Choroid plexus epithelial cell (primary cell): ENCODE measurements at places on chromosomes 3 and 15.
A peak's percentile ranks its signal among the peaks of the same experiment; 100 is the strongest.

DNA sequence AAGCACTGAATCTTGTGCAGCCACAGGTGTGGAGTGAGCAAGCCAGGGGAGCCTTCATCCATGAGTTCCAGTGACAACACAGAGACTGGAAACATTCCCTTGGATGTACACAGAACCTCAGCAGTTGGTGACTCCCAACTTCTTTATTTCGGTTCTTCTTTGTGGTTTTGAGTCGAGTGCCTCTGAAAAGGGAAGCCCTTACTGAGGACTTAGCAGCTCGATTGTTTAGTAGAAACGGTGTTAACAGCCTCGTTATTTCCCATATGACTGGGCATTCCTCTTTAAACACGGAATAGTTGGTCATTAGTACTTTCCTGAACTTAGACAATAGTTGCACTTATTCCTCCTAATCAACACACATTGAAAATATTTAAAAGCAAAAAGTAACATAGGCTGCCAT, 7.7 kb downstream of the SLCO3A1 start:
- DNase-seq = no peak

DNA sequence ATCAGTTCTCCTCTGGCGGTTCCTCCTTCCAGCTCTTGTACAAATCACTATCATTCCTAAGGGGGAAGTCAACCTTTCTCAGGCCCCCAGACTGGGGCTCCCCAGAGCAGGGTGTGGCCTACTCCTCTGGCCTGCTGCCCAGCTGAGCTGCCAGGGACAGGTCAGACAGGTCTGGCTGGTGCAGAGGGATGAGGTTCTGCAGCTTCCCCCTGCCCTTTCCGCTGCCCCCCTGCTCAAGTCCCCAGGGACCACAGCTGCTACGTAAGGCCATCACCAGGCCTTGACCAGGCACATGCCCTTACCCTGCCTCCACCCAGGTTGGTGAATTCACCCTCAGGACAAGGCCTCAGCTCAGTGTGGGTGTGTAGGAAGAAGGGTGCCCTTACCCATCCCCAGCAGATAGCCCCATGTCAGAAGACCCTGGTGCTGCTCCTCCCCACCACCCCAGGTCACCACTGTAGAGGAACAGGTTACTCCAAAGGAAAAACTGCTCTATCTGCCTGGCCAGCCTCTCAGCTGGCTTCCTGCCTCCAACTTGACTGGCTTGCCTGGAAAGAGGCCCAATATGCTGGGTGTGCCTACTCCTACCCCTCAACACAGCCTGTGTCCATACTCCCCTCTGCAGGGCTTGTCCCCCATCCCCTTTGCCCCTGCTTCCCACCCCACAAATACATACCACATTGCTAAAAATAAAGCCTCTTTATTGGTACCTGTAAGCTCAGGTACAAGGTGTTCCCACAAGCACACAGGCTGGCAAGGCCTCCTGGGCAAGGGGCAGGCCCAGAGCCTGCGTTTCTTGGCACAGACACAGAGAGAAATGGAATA, 12.0 kb downstream of the CSRNP1 start:
- DNase-seq = peak; percentile 60

- no peak for DNase-seq
These were observed 429 bp upstream of the LOXL1 start for GRCh38 chr15:73925848-73926218.

DNA sequence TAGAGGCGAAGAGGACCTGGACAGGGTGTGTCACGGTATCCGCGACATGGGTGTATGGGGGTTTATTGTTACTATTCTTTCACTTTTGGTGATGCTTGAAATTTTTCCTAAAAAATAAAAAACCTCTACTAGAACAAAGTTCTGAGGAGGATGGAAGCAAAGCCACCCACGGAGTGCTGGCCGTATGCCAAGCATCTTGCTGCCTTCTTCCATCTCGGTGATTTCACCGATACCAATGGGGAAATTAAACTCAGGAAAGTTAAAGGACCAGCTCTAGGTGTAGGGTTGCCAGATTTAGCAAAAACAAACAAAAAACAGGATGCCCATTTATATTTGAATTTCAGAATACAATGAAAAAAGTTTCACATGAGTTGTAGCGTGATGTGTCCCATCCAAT, 33.9 kb downstream of the SMAD6 start:
- DNase-seq = peak; percentile 73

- DNase-seq = peak; percentile 19
These were observed 15.3 kb upstream of the RTP4 start for GRCh38 chr3:187352581-187353575.

DNA sequence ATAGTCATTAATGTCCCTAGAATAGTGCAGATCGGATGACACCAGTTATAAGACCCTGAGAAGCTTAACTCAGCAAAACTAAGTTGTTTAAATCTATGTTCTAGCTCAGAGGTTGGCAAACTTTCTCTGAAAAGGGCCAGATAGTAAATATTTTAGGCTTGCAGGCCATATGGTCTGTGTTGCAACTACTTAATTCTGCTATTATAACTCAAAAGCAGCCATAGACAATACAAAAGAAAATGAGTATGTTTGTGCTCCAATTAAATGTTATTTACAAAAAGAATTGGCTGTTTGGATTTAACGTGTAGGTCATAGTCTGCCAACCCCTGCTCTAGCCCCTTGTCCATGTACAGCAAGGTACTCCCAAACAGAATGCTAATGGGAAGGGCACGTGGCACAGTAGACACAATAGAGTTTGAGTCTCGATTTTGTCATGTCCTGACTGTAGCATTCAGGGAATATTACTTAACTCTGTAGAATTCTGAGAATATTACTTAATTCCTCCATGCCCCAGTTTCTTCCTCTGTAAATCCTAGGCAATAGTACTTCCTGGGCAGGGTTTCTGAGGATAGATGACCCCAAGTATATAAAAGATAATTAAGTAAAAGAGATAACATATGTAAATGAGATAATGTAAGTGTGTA, 70.5 kb upstream of the ATP2C1 start:
- DNase-seq = no peak

- DNase-seq = peak; percentile 93
These were observed 100.7 kb downstream of the ASB7 start for GRCh38 chr15:100703032-100703578.

DNA sequence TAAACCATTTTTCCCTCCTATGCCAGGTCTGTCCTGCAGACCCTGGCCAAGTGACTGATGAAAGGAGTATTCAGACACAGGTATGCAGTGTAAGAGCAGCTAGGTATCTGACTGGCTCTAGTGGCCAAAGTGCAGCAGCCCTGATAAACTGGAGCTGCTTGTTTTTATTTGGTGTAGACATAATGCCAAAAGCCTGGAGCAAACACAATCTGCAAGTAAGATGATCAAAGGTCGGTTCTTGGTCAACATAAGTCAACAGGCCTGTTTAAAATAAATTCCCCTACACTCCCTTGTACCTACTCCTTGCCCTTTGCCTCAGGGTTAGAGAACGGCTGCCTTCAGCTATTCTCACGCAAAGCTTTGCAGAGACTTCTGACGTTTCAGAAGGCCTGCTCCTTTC, 1003.1 kb downstream of the ZPLD1 start:
- no peak for DNase-seq

- peak; percentile 72 for DNase-seq
These were observed 18.3 kb upstream of the NTRK3 start for GRCh38 chr15:88274553-88275460.

DNA sequence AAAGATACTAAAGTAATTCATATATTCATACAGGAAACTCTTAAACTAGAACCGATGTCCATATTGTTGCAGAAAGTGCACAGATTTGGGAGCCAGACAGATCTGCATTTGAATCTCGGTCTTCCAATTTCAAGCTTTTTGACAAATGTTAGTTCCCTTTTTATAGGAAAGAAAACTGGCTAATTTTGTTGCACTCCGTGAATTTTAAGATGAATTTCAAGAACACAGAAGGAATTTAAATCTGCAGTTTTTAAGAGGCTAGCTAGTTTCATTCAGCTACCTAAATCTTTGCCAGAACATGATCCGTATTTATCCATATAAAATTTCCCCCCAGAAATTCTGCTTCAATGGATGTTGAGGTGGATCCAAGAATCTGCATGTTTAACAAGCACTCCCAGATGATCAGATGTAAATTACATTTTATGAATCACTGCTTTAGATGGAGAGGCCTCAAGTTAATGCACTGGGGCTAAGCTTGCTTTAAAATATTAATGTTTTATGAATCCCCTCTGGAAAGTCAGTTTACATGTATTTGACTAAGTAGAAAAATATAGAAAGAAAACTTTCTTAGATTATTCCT, 1296.3 kb upstream of the CADM2 start:
- DNase-seq = no peak

DNA sequence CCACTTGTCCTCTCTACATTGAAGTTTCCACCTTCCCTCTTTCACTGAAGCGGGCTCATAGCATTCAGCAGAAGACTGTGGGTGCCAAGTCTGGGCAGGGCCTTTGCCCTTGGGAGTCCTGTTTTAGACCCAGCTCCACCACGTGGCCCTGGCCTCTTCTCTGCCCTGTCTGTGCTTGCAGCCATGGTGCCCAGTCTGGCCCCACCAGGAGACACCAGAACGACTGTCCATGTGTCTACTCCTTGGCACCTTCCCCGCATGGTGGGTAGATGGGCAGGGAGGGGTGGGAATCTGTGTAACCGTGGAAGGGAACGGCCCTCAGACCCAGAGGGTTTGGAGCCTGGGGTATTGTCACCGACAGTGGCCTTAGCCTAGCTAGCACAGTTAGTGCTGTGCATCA, 17.9 kb upstream of the EMC3 start:
- DNase-seq = no peak

- DNase-seq = no peak
These were observed at the start of gene ADCY5 for GRCh38 chr3:123448536-123449101. Gene ADCY5 (minus strand): TSS chr3:123449090. CDS start chr3:123448545, 545 bp downstream.

DNA sequence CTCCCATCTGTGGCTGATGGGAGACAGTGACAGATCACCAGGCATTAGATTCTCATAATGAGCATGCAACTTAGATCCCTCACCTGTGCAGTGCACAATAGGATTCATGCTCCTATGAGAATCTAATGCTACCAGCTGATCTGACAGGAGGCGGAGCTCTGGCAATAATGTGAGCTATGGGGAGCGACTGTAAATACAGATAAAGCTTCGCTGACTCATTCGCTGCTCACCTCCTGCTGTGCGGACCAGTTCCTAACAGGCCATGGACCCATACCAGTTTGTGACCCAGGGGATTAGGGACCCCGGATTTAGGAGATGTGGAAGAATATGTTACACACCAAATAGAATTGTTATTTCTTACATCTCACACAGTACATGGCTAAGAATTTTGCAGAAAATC, 6.7 kb downstream of the ARGFX start:
- peak; percentile 56 for DNase-seq

DNA sequence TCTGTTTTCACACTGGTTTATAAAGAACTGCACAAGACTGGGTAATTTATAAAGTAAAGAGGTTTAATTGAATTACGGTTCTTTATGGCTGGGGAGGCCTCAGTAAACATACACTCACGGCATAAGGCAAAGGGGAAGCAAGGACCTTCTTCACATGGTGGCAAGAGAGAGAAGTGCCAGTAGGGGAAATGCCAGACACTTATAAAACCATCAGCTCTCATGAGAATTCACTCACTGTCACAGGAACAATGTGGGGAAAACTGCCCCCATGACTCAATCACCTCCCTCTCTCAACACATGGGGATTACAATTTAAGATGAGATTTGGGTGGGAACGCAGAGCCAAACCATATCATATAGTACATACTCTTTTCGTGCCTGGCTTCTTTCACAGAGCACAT, 42.4 kb downstream of the MAP2K1 start:
- no peak for DNase-seq

DNA sequence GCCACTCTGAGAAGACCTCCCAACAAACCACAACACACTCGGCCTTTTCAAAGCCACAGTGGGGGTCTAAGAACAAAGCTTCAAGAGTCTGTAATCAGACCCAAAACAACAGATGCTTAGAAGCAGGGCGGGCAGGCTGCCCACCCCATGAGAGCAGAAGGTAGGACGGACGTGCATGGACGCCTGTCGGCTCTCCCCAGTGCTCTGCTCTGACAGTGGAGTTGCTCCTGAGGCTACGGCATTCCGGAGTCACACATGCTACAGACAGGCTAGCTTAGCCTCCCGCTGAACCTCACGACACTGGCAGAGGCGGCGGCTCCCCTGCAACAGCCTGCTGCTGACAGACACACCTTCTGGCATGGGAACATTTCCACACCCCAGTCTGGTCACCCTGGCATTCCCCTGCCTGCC, 33.5 kb downstream of the SLCO2A1 start:
- peak; percentile 10 for DNase-seq

- no peak for DNase-seq
These were observed 442.5 kb downstream of the CNTN6 start for GRCh38 chr3:1535361-1535760.

DNA sequence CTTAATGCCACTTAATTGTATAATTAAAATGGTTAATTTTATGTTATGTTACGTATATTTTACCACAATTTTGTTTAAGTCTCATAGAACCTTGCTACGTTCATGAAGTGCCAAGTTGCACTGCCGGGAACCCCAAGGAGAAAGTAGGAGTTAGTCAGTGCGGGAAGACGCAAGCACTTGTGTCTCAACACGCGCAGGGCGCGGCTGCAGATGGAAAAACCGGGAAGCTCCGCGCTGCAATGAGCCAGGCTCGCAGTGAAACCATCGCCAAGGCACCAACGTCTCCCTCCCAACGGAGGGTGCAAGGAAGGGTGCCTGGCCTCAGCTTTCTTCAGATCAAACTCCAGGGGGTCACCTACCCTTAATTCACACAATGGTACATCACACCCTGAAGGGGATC, 21.6 kb downstream of the MAGI1 start:
- no peak for DNase-seq

DNA sequence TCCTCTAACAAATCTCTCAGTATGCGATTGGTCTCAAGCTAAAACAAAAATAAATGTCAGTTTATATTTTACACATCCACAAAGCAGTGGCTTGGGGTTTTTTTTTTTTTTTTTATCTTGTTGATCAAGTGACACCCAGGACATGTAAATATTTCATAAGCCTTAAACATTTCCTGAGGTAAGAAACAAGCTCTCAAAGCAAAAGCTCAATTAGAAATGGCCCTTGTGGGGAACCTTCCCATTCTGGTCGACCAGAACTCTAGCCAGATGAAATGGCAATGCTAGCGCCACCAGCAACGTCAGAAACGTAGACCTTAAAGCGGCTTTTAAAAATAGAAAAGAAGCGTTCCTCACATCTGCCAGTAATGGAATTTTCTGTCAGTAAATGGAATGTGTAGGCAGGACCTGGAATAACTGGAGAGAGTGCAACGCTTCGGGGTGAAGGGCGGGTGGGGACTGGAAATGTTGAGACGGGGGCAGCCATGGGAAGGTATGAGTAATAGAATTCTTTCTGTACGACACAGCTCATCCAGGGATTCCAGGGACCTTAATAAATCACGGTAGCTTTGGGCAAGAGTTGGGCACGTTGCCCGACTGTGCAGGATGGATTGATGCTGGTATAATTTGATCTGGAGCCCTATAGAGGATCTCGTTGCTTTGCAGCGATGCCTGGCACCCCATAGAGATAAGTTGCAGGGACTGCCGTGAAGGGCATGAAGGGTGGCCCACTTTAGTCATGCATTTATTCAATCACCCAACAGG, 44.4 kb downstream of the BTD start:
- DNase-seq = peak; percentile 72

GRCh38 chr3:171261487-171261886, 198.7 kb downstream of the TNIK start:
- peak; percentile 40 for DNase-seq
